ENCODE measurements at places on chromosomes 7 and 10.

DNA sequence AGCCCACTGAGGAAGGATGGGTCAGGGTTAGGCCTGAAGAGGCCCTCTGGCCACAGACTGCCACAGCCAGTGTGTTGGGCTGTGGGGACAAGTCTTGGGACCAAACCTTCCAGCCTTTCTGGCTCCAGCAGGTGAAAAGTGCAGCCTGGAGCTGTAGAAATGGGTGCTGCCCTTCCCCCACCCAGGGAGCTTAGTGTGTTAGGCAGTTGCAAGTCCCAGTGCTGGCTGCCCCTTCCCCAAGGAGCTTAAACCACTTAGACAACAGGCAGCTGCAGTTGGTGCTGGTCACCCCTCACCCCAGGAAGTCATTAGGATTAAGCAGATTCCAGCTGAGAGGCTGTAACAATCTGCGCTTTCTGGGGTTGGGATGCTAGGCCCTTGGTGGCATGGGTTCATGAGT lies 563.3 kb downstream of the NRG3 start:
- no peak for DNase-seq

DNA sequence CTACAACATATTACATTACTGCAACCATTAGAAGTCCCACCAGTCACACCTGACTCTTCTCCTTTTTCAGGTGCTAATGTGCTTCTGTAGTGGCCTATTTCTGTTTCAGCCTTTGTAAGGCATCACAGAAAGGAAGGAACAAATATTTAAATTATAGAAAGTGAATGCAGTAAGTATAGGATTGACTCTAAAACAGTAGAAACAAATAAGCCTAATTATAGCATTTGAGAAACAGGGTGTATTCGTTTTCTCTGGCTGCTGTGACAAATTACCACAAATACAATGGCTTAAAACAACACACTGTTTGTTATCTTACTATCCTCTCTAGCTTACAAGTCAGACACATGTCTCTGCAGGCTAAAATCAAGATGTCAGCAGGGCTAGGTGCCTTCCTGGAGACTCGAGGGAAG lies 69.4 kb downstream of the CCSER2 start:
- DNase-seq = no peak

- no peak for DNase-seq
These were observed 77.6 kb downstream of the ITGA8 start for GRCh38 chr10:15642095-15642494.

DNA sequence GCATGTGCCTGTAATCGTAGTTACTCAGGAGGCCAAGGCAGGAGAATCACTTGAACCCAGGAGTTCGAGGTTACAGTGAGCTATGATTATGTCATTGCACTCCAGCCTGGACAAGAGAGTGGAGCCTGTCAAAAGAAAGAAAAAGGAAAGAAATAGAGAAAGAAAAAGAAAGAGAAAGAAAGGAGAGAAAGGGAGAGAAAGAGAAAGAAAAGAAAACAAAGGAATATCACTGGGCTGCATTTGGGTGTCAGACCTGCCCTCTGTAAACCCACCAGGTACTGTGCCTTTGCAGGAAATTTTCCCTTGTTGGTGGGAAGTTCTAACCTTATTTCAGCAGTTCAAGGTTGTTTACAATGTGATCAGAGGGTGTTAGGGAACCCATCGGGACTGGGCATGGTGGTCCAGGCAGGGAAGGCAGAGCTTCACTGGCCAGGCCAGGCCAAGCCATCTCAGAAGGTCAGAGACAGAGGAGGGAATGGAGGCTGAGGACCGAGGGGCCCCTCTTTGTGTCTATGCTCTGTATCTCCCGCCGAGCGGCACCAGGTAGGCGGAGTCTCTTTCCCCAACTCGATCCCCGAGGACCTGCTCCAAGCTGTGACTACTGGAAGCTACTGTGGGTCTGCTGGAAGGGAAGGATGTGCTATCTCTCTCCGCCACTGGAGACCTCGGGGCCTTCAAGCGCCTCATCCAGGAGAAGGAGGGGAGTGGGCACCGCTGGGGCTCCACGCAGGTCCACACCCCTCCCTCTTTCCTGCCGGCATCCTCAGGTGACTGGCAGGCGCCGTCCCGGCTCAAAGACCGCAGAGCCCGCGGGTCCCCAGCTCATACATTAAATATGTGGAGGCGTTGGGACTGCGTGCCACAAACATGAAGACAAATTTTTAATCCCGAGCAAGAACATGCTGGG lies 15.2 kb upstream of the KAZALD1 start:
- DNase-seq = no peak

DNA sequence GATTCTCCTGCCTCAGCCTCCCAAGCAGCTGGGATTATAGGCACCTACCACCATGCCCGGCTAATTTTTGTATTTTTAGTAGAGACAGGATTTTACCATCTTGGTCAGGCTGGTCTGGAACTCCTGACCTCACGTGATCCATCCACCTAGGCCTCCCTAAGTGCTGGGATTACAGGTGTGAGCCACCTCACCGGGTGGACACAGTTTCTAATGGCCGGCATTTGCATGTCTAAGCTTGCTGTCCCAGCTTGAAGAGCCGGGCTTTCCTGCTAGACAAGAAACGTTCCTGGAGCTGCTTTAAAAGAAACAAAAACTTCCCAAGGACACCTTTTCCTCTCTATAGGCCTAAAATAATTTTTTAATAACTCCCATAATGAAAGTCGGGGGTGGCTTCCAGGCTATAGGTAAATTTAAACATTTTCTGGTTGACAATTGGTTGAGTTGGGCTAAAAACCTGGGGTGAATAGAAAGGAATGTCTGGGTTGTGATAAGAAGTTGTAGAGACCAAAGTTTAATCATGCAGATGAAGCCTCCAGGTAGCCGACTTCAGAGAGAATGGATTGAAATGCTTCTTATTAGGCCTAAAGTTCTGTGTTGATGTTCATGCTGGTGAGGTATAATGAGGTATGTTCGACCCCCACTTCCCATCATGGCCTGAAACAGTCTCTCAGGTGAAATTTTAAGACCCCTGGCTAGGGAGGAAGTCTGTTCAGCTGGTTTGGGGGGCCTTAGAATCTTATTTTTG lies 8.8 kb downstream of the ACADSB start:
- DNase-seq = no peak

- no peak for DNase-seq
These were observed 76.0 kb upstream of the TMEM26 start for GRCh38 chr10:61529208-61529607.

DNA sequence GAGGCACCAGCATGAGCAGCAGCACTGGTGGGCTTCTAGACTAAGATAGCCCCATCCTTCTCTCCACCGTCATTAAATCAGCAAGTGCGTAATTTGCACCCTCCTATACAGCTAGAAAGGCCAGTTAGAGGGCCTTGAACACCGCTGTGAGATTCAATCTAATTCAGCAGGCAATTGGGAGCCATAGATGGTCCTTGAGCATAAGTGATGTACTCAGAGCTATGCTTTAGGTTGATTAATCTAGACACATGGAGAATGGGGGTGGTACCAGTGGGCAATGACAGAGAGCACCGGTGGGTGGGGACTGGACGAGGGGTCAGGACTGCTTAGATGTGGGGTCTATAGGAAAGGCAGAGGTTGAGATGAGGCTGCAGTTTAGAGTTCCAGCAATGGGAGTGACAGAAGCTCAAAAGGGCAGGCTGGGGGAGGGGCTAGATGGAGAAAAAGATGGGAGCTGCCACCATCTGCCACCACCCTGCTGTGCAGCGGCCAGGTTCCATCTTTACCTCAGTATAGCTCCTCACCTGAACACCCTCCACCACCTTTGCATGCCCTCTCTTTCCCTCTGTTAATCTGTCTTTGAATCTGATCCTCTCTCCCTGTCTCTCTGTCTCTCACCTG lies 87.3 kb downstream of the C10orf105 start:
- no peak for DNase-seq

DNA sequence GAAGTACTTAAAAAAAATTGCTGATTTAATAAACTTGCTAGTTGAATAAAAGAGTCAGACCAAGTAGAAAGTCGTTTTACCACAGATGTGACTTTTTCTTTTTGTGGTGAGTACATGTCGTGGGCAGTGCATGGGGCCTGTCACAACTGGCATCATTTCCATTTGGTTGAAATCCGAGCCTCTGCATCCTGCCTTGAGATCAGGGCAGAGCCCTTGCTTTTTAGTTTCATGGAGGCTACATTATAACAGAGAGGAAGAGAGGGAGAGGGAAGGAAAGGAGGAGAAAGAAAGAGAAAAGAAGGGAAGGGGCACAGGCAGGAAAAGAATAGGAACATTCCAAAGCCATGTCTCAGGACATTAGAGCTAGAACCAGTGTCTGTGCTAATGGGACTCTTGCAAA lies 20.4 kb upstream of the INSYN2A start:
- no peak for DNase-seq
